Astrocyte of the hippocampus (primary cell): ENCODE measurements at places on chromosomes 11 and 22.

DNA sequence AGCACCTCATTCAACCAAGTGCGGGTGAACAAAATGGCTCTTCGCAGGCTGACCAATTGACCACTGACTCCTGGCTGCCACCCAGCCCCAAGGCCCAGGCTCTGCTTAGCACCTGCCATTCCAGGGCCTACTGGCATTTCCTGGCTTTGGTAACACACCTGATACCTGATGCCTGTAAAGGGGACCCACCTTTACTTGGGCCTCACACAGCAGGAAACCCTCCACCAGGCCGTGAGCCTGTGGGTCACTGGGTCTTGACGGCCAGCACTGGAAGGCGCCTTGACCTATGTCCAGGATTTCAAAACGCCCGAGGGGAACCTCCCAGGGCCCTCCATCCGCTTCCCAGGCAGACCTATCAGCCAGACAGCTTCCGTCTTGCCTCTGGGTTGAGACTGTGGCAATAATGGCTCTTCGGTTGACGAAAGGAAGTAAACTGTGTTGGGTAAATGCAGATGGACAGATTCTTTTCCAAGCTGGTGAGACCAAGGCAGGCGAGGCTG, 16.8 kb upstream of the TMEM184B start:
- DNase-seq: no peak

- DNase-seq: no peak
Observed at GRCh38 chr22:27833803-27834202, 32.2 kb upstream of the MN1 start.

DNA sequence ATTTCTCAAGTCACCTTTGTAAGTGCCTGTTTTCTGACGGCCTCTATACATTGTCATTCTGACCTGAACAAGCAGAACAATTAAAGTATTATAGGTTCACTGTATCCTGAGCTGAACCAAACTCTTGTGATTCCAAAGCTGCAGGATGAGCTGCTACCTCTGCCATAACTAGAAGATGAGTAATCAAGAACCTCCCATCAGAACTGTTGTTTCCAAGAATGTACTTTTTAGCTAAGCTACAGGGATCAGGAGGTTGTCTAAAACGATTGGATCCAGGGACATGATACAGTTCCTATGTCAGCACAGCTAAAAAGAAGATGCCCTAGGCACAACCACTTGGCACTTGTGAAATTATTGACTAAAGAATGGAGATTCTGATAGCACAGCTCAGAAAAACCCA, 288.4 kb upstream of the CCDC90B start:
- peak; percentile 16 for DNase-seq

- DNase-seq: peak; percentile 19
Observed at GRCh38 chr11:133323354-133323753, 208.9 kb downstream of the OPCML start.

DNA sequence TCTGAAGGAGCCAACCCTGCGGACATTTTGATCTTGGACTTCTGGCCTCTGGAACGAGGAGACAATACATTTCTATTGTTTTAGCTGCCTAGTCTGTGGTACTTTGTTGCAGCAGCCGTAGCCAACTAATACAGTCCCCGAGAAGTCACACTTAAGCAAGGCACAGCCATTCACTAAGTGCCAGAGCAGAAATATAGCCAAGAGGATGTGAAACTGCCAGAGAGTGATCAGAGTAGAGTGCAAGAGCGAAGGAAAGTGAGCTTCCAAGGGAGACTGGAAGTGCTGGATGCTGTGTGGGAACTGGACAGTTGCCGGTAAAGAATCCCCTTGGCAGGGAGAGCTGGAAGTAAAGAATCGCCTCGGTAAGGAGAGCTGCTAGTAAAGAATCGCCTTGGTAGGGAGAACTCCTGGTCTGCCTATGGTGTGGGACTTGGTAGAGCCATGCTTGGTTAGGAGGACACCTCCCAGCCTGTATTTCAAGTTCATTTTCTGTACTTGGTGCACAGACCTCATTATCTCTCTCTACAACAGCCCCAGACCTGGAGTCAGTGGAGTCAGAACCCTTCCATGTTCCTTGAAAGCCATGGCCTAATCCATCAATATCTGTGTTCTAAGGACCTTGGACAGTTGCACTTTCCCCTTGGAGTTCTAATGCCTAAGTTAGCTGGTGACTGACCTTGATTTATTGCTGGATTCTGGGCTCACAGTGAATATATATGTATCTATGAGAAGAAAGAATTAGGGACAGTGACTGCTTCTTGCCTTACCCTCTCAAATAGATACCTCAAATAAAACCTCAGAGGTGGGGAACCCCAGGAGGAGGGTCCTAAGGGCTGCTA, 162.1 kb downstream of the LDLRAD3 start:
- DNase-seq: peak; percentile 25

GRCh38 chr11:64591257-64592233, 525 bp downstream of the SLC22A12 start:
- no peak for DNase-seq

DNA sequence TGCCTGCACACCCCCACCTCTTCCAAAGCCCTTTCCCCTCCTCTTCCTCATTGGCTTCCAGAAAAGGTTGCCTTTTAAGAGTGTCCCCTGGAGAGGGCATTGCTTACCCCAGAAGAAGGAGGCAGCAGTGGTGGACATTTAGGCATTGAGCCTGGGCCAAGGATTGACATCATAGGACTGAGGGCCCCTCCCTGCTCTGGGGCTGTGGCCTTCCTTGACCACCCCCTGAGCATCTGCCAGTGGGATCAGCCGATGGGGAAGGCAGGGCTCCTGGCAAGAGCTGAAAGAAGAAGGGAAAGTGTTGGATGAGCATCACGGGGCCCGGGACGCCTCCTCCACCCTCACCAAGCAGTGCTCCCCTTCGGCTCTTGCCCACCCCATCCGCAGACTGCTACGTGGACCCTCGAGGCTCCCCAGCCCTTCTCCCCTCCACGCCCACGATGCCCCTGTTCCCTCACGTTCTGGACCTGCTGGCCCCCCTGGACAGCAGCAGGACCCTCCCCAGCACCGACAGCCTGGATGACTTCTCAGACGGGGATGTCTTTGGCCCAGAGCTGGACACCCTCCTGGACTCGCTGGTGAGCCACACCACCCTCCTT, 37.4 kb downstream of the ZC3H7B start:
- no peak for DNase-seq

- no peak for DNase-seq
Observed at GRCh38 chr22:20524004-20524481, 16.6 kb downstream of the MED15 start.

DNA sequence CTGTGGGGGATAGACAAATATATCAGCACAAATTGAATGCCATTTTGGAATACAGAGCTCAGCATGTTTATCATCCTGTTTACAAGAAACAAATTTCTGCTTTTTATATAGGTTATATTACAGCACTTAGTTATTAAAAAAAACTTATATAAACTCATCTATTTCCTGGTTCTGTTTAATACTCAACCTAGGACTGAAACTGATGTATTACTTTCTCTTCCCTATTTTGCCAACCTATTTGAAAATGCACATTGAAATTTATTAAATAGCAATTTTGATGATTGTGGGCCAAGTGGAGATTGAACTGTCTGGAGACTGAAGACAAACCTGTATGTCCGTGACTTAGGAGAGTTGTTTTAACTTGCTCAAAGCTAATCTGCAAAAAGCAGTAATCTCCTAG, 288.3 kb upstream of the ANO3 start:
- no peak for DNase-seq

DNA sequence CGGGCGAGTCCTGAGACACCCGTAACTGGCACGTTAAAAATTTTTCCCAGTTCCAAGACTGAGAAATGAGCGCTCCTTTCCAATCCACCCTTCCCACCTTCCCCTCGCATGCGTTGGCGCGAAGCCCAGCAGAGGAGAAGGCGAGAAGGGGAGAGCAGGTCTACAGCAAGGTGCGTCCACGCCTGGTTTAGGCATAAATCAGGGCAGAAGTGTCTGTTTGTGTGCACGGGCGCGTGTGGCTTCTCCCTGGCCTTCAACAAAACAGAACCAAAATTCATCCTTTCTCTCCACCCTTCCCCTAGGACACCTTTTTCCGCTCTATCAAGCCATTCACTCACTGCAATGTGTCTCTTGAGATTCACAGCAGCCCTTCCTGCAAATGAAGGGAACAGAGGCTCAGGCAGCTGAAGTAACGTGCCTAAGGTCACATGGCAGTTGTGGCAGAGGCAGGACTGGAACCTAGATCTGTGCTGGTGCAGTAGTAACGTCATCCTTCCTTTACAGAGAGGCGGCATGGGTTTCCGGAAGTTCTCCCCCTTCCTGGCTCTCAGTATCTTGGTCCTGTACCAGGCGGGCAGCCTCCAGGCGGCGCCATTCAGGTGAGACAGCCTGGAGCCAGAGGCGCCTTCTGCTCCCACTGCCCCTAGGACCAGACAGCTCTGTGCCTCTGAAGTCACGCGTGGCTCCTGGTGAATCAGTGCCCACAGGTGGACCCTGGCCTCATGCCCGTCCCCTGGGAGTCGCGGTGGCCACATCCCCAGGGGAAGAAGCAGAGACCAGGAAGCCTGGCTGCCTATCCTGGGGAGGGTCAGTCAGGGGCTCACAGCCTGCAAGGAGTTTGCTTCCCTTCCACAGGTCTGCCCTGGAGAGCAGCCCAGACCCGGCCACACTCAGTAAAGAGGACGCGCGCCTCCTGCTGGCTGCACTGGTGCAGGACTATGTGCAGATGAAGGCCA, 1.1 kb downstream of the CALCB start:
- peak; percentile 90 for DNase-seq

DNA sequence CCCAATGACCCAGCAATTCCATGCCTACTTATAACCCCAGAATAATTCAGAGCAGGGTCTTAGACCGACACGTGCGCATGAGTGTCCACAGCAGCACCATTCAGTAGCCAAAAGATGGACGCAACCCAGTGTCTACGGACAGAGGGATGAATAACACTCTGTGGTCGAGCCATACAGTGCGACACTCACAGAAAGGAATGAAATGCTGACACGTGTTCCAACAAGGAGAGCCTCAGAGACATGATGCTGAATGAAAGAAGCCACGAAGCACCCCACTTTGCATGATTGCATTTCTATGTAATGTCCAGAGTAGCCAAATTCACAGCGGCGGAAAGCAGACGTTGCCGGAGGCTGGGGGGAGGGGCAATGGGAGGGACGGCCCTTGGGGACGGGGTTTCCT, 134.4 kb downstream of the CTTN start:
- DNase-seq: peak; percentile 68

- DNase-seq: no peak
Observed at GRCh38 chr11:9259981-9260837, 4.9 kb downstream of the DENND5A start.

GRCh38 chr11:73164803-73165540, 22.9 kb upstream of the FCHSD2 start:
- DNase-seq: no peak

DNA sequence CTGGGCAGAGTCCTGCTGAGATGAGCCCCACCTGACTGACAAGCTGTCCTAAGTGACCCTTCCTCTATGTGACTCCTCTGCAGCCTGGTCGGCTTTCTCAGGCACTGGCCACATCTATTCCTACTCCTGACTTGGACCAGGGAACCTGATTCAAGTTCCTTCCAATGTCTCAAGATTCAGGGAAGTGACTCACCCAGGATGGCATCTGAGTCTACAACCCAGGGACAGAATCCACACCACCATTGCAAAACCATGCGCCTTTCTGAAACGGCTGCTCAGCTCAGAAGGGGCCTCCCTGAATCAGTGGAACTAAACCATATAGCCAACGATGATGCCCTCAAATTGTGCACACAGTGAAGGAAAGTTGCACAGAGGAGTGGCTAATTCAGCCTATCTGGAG, 63.9 kb upstream of the CSNK2A3 start:
- DNase-seq: peak; percentile 82

- DNase-seq: no peak
Observed at GRCh38 chr11:48123254-48123875, 93.2 kb upstream of the OR4B1 start.

GRCh38 chr22:38879108-38879729, 7.2 kb upstream of the CBX6 start:
- no peak for DNase-seq

DNA sequence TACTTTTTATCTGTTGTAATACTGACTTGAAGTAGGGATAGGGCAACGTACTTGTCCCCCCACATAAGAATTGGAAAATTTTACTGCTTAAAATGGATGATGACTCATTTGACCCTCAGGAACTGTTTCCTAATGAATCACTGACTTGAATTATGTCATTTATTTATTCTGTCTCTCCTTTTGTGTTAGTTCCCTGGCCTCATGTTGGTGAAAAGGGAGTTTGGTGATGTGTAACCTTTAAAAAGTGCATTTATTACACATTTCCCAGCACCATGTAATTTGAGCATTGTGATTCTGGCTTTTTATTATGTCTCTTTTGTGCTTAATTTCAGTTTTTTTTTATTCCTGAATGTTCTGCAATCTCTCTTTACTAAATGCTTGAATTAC, 20.3 kb upstream of the PGM2L1 start:
- peak; percentile 77 for DNase-seq
